ENCODE measurements at places on chromosomes 12 and 14.

- DNase-seq: no peak
Measured at GRCh38 chr12:4432878-4433744, 12.5 kb downstream of the FGF6 start.

DNA sequence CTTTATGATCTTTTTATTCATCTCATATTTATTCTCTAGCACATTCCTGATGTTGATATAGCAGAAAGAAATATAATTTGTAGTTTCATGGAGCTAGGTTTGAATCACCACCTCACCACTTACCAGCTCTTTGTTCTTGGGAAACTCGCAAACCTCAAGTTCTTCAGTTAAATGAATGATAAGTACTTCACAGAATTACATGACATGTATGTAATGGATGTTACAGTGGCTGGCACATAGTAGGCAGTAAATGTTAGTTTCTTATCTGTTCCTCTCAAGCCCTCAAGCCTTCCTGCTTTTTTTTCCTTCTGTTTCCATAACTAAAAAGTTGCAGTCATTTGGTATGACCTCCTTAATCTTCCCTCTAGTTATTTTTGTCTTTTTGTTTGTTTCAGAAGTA is 54.9 kb downstream of the SPATS2 start:
- no peak for DNase-seq

DNA sequence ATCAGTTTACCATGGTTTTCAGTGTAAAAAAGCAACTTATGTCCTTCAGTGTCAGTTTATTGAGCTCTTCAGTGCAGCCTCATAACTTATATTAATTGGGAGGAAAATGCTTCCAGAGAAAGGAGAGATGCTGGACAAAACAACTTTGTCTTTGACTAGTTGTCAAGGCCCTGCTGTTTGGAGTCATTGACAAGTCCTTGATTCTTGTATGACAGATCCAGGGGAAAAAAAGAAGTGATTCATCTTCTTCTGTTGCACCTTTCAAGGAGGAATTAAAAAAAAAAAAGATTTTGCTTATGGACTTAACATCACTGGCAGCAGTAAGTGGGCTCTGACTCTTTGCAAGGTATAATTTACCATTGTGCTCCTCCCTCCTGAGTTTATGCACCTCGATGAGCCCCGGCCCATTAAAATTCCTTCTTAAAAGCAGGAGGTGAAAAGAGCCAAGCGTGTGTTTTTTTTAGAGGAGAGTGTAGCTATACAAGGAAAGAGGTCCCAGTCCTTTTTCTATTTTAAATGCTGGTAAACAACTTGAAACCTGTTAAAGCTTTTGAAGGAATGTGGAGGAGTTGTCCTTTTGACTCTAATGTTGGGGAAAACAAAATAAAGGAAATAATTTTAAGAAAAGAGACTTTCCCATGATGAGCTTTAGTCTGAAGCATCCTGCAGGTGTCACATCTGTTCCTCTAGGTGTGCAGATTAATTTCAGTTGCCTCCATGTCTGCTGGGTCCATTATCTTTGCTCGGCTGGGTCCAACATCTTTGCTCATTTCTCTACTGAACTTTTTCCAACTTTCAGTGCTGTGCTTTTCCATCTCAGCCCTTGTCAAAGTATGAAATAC is 431.6 kb downstream of the RAD51B start:
- no peak for DNase-seq

DNA sequence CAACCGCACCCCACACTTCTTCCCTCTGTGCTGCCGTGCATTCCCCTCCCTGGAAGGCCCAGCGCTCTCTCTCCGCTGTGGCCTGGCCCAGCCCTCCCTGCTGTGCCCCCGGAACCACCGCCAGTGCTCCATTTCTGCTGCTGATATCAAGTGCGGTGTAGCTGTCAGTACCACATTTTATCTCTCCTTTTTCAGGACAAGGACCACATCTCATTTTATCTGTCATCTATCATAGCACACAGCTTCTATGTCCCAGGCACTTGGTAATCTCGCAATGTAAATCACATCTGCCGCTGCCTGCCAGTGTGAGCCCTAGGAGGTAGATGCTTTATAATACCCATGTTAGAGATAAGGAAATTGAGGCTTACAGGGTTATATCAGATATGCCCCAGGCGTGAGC is 18.3 kb downstream of the IL31 start:
- no peak for DNase-seq

GRCh38 chr14:26966908-26967307 is 369.1 kb upstream of the NOVA1 start:
- DNase-seq: no peak

- DNase-seq: no peak
Measured at GRCh38 chr14:88616697-88617096, 53.9 kb downstream of the ZC3H14 start.

- DNase-seq: peak; percentile 38
Measured at GRCh38 chr12:132475304-132476037, 14.5 kb upstream of the FBRSL1 start.

DNA sequence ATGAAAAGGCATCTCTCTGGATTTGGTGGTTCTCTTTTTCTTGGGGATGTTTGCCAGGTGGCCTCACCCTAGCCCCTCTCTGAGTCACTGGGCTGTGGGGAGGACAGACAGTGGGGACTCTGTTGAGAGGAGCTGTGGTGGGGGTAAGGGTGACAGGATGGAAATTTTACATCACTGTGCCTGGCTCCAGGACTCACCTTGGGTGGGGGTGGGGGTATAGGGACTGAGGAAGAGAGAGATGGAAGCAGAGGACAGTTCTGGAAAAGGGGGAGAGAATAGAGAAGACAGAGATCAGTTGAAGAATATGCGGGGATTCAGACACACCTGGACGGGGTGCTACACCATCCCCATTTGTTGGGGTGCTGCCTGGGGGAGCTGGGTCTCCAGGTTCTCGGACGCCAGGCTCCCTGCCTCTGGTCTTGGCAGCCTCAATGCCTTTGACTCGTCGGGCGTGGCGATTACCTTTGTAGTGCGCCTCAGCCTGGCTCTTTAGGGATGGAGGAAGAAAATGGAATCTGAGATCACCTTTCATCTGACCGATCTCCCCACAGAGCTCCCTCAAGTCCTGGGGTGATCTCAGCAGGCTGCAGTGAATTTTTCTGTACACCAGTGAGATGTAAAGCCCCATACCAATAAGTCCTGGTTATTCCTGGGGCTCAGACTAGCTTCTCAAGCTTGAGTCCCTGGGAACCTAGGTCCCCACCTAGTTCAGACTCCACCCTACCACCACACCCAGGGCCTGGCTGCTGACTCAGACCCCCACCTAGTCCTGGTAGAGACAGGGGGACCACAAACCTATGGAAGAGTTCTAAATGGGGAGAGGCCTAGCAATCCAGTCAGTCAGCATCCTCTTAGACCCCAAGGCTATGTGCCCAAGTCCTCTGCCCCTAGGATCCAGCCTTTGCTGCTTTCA is 9.6 kb upstream of the GPR84 start:
- DNase-seq: no peak

- no peak for DNase-seq
Measured at GRCh38 chr12:121532503-121533393, 48.1 kb downstream of the KDM2B start.

DNA sequence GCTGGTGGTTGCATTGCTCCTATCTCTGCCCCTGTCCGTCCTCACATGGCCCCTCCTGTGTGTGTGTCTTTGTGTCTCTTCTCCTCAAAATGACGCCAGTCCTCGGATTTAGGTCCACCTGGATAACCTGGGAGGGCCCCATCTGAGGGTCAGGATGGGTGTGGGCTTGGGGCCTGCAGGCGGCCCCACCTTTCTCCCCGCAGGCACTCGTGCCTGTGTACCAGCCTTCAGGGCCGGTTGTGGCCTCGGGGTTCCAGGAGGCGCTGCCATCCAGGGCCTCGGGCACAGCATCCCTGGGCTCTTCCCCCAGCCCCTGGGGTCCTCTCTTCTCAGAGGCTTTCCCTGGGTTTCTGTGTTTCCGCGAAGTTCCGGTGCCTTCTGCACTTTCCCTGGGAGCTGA is 54.7 kb downstream of the LRCOL1 start:
- no peak for DNase-seq

- no peak for DNase-seq
Measured at GRCh38 chr14:79443602-79444001, 767.7 kb downstream of the DIO2 start.

DNA sequence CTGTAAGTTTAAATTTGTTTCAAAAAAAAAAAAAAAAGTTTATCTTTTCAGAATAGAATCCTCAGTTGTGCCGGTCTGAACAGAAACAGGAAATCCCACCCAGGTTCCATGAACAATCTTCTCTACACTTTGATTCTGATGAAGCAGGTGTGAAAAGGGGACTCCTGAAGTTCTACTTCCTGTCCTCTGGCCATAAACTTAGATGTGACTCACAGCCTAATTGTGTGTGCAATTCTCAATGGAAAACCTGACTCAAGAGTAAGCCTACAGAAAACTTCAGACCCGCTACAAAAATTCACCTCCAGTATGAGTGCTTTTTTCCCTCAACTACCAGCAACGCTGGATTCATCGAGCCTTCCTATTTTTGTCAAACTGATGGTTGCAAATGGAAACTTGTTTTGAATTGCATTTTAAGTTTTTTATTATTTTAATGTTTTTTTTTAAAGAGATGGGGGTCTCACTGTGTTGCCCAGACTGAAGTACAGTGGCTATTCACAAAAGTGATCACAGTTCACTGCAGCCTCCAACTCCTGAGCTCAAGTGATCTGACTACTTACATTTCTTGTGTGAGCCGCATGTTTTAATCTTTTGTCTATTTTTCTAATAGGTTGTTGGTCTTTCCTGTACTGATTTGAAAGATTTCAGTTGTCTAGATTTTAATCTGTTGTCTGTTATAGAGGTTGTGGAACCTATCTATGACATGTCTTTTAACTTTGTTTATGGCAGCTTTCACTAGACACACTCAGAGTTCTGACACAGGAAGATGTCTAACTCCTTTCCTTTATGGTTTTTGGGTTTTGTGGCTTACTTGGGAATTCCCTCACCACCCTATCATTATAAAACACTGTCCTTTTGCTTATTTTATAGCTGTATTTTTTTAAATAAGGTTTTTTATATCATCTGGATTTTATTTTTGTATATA is 37.6 kb downstream of the ATG14 start:
- peak; percentile 62 for DNase-seq

GRCh38 chr14:56555921-56556570 is 23.6 kb upstream of the TMEM260 start:
- no peak for DNase-seq

GRCh38 chr12:94811611-94812010 is 161.3 kb upstream of the TMCC3 start:
- no peak for DNase-seq

- peak; percentile 53 for DNase-seq
Measured at GRCh38 chr12:92408072-92408900, 262.6 kb upstream of the BTG1 start.

- no peak for DNase-seq
Measured at GRCh38 chr14:72876710-72877063, 17.2 kb downstream of the DPF3 start.

- no peak for DNase-seq
Measured at GRCh38 chr12:62578726-62579125, 112.1 kb downstream of the MON2 start.

GRCh38 chr14:73896521-73896920 is 9.9 kb downstream of the ZNF410 start:
- DNase-seq: no peak

DNA sequence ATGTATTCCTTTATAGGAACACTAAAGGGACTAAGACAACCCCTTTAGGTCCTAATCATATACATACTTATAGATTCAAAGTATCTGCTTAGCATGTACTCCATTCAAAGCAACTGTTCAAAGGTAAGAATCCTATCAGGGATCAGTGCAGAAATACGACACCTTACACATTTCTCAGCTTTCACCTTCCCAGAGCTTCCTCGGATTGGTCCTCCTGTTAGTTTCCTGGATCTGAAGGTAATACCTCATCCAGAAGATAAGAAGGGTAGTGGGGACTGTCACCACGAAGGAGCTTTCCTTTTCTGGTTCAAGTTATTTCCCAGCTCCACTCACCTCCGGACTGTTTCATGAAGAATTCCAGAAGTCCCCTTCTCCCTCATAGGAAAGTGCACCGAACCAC is 38.0 kb downstream of the RCOR1 start:
- DNase-seq: no peak

- no peak for DNase-seq
Measured at GRCh38 chr12:45377815-45378214, 161.9 kb downstream of the ANO6 start.

All from immature natural killer cell (primary cell).